WERI-Rb-1 (cell line): ENCODE measurements at places on chromosomes 7 and 10.

DNA sequence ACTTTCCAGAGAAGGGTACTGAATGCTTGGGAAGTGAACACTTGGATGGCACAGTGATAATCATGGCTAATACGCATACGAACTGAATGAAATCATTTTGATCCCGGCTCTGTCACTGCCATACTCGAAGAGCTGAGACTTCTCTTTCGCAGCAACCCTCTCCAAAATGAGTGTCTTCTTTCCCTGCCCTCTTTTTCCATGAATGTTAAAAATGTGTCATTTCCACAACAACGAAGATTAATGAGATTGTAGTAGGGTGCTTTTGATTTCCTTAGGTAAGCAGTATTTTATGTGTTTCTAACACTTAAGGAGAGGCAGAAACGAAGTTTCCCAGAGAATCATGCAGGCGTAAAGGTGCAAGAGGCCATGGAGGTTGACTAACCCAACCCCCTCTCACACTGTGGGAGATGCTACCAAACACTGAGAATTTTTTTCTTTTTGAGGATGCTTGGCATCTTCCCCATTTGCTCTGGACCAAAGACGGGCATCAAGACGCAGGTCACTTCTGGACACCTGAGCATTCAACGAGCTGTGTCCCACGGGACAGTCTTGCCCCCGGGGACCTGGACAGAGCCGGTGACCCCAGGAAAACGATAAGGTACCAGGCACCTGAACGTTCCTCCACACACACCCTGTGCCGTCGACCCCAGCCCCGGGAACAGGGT lies 823 bp downstream of the COPG2 start:
- no peak for DNase-seq

DNA sequence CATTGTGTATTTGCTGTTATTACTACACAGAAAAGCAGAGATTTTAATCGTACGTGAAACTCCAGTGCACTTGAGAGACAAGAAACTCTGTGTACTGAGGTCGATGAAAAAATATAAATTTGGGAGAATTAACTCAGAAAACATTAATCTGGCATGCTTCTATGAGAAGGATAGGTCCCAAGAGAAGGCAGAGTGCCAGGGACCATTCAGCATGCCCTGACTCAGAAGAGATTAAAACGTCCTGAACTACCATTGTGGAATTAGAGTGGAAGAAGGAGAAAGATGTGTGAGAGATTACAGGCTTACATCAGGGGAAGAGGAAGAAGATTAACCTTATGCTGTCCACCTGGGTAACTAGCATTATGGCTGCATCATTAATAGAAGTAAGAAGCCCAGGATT lies 72.4 kb downstream of the REEP3 start:
- peak; percentile 22 for DNase-seq

DNA sequence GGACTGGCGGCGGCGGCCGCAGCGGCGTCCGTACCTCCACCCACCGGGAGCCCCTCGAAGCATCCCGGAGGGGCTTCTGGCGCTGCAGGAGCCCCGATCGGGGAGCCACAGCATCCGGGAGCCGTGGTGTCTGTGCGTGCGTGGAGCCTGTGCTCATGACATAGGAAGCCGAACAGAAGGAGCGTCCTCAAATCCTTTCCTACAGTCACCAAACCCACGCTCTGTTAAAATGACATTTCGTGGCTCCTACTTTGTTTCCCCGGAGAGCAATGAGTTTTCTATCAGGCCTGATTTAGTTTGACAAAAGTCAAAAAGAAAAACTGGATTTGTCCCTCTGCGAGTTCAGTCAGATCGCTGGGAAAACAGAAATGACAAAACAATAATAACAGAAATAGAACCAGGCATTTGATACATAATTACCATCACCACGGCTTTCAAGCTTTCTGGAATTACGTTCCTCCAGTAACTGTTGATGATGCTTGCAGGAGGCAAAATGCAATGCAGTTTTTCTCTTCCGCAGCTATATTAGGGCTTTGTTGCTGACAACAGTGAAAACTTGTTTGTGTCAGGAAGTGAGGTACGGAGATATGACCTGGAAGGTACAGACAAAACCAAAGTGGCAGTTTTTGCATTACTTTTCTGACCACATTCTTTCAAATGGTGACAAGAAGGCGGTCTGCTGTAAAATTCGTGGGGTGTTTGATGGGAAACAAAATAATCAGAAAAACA lies 219.3 kb upstream of the MKLN1 start:
- DNase-seq: no peak

DNA sequence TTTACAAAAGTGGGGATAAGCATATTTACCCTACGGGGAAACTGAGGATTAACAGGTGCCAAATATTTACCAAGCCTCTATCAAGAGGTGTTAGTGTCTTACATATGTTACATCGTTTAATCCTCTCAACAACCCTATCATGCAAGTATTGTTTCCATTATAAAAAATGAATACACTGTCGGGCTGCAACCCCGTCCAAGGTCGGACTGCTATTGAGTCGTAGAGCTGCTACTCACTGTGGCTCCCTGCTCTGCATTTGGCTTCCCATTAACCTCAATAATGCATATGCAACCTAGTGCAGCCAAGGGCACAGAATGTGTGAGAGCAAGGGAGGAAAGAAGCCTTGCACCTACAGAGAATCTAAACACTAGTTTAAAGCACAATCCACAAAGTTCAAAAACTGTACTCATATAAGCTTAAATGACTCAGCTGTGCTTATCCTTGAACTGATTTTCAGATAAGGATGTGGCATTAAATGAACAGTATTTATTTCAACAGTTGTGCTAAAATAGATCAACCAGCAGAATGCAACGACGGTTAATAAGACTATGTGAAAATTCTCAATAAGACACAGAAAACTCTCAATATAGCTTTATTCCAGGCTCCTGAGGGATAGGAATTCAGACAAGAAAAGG lies 49.9 kb downstream of the UBE2H start:
- no peak for DNase-seq

GRCh38 chr10:121914661-121915060 lies 13.2 kb downstream of the ATE1 start:
- DNase-seq: no peak

DNA sequence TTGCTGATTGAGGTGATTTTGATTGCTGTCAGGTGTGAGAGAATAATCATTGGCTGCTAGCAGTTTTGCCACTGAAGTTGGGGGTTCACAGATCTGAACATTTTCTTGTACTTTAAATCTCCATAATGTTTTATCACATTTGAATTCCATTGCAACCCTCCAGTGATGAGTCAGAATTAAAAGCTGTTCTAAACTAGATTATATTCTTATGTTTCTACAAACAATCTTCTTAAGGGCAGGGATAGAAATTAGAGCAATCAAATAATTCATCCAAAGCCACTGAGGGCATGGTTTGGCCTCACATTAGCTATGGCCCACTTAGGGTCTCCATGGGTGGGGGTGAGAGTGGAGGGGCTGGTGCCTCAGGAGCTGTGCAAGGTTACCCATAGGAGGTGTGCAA lies 53.0 kb upstream of the RPA3 start:
- DNase-seq: no peak

DNA sequence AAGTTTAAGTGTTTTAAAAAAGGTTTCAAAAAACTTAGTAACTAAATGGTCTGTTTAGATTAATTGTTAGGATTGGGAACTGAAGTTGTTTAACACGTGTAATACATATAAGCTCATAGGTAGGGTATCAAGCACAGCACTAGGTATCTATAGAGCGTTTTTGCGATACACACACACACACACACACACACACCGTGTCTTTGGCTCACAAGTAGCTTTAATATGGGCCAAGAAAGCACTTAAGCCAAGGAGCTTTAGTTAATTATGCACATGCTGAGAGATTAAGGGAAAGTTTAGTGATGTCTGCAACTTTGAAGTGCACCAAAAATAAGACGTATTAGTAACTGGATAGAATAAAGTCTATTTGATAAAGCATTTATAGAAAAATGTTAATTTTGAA lies 93.8 kb upstream of the CNTNAP2 start:
- peak; percentile 72 for DNase-seq

DNA sequence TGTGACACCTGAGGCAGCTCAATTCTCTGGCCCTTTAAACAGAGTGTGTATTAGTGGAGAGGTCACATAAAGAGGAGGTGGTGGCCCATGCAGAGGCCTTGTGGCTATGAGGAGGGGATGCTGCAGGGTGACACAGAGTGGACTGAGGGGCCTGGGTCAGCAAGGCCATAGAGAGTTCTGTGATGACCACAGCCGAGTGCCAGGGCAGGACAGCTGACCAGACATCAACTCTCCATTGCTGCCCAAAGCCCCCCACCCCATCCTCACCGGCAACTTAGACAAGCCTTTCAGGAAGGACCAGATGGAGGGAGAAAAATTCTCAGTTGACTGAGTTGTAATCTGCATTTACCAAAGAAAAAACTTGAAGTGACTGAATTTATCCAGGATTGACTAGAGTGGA lies 378.1 kb downstream of the RPS24 start:
- peak; percentile 5 for DNase-seq

- DNase-seq: no peak
Observed at GRCh38 chr10:123552760-123553554, 113.2 kb upstream of the GPR26 start.

- no peak for DNase-seq
Observed at GRCh38 chr7:16315280-16315679, 106.1 kb downstream of the CRPPA start.

DNA sequence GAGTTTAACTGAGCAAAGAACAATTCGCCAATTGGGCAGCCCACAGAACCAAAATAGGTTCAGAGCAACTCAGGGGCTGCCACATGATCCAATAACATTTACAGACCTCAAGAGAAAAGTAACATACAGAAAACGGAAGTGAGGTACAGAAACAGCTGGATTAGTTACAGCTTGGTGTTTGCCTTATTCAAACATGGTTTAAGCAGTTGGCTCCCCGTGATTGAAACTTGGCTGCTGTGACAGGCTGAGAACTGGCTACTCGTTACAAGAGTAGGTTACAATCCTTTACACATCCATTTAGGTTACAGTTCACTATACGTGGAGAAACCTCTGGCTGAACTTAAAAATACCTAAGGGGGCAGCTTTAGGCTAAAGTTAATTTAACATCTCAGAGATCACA lies 673.1 kb upstream of the PHF14 start:
- no peak for DNase-seq

GRCh38 chr10:78657163-78657861 lies 411.5 kb upstream of the ZMIZ1 start:
- peak; percentile 76 for DNase-seq

DNA sequence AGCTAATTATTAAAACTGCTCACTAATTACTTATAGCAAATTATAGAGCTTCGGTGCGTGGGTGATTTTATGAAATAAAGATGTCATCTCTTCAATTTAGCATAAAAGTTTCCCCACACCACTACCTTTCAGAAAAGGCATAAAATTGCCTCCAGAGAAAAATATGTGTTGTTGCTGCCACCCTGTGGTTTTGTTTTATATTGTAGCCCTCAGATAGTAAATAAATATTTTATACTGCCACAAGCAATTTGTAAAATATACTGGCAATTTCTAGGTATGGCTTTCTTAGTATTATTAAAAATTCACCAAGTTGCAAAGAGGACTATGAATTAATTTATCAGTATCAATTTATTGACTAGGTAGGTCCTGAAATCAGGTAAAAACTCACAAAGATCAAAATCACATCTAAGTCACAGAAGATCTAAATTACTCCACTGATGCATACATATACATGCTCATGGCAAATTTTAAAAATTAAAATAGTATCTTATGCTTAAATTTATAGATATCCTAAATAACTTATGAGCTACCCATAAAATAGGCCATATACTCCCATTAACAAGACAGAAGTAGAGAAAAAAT lies 26.5 kb downstream of the ASNS start:
- DNase-seq: no peak

GRCh38 chr10:23613900-23614299 lies 175.0 kb downstream of the OTUD1 start:
- no peak for DNase-seq

DNA sequence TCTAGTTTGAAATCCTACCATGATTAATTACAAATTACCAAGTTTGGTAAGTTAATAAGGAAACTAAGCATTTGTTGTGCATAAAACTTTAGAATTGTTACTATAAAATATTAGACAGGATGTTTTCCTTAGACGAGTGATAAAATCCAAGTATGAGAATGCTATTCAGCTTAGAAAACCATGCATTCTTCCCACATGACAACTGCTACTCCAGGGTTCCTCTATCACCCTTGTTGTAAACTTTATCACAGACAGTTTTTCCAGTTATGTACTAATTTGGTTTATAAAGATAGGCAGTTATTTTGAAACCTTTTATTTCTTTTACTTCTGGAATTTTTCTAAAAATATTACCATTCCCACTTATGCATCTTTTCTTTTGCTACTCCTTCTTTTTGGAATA lies 52.0 kb downstream of the SIRT1 start:
- DNase-seq: no peak

DNA sequence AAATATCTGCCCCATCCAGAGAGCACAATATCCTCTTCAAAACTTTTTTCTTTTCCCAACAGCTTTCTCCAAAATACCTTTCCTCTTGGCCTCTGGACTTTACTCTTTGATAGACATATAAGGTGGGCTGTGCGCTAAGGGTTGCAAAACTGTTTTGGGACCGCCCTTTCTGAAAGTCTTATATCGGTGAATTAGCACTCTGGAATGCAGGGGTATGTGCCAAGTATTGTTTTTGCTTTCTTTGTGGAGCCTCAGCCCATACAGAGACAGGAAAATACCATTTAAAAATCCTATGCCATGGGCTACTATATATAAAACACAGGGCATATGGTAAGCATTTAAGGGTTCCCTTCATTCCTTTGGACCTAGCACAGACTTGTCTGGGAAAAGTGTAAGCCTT lies 37.7 kb downstream of the PPP1R17 start:
- DNase-seq: no peak

- no peak for DNase-seq
Observed at GRCh38 chr10:43151371-43151770, 13.1 kb downstream of the CSGALNACT2 start.

- no peak for DNase-seq
Observed at GRCh38 chr10:55929291-55929690, 431.8 kb downstream of the ZWINT start.

DNA sequence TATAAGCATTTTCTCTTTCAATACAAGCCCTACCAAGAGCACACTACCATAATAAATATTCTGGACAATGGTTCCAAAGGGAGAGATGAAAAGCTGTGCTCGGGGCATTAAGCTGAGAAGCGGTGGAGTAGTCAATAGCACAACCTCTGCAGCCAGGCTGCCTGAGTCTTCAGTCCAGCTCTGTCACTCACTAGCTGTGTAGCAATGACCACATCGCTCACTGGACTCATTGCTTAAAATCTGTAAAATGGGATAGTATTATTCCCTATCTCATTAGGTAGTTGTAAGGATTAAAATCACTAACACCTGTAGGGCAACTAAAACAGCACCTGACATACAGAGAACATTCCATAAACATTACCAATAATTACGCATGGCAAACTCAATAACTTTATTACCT lies 199.9 kb upstream of the KLF14 start:
- no peak for DNase-seq

DNA sequence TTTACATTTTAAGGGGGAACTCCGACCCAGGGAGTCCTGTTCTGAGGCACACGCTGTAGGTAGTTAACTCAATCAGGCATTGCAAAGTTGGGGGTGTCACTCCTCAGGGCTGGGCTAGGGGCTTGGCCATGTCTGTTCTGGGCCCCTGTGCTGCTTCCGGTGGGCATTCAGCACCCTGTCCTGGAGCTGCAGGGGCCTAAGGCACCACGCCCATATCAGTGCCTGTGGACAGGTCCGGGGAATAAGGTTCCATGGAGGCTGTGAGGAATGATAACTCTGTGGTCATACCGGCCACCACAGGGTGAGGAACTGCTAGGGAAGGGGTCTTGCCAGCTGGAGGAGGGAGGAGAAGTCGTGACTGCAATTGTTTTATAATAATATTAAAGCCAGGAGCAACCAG lies 539.1 kb upstream of the FOXK1 start:
- no peak for DNase-seq
